ENCODE measurements at places on chromosomes 2 and 18. TPM values are rescaled to one million over a fixed set of nuclear protein-coding genes. Genes with fewer than 3 reads are reported as not detected.

GRCh38 chr2:239227661-239228371, 173.0 kb downstream of the HDAC4 start:
- DNase-seq = no peak

DNA sequence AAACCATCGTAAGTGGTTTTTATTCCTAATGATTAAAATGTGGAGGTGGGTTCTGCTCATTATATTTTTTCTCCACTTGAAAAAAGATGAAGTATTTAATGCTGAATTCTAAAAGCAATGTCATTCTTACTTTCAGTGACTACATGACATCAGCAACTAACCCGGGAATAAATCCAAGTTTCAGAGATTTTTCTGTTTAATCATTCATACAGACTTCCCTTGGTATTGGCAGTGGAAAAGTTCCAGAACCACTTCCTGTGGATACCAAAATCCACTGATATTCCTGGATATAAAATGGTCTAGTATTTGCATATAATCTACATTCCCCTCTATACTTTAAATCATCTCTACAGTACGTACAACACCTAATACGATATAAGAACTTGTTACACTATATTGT, 128.6 kb downstream of the ZNF532 start:
- DNase-seq = no peak

DNA sequence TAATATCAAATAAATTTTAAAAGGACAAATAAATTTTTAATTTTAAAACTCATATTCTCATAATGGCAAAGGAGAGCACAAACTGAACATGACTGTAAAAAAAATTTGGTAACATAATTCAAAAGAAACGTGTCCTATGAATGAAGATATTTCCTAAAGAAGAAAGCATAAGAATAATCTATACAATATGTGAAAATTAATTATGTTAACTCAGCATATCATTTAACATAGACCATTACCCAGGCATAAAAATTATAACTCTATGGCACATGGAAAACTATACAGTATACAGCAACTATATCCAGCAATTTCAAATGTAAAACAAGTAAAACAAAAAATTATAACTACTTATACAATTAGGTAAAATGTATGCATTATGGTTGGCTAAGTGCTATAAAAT, 288.1 kb downstream of the SUCLG1 start:
- no peak for DNase-seq

DNA sequence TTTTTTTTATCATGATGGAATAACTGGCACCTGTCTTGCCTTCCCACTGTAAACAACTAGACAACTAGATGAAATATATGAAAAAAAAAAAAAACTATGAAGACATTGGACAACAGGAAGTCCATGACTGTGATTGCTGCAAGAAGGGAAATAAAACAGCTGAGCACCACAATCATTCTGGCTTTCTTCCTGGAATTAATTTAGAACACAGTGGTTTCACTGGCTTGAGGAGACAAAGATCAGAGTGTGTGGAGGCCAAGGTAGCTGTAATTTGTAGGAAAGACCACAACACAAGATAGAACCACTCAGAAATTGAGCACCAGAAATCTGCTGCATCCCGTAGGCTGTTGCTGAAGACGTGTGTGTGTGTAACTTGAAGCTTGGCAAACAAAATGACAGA, 121.1 kb upstream of the PID1 start:
- DNase-seq = no peak

GRCh38 chr2:159891917-159892730, 94.1 kb upstream of the CD302 start:
- no peak for DNase-seq

- peak; percentile 81 for DNase-seq
Measured at GRCh38 chr18:79496237-79496977, 100.7 kb downstream of the NFATC1 start.

DNA sequence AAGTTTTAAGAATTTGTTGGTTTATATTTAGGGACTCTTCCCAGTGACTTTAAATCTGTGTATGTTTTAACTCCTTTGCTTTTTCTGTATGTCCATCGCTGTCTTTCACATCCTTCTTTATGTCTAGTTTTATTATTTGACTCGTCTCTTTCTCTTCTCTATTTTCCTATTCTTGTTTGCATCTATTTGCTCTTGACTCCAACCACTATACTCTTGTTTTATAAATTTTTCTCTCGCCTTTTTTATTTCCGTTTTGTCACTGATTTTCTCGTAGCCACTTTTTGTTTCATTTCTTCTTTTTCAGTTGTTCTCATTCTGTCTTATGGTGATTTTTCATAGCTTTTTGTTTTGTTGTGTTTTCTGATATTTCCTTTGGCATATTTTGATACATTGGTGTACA, 170.5 kb upstream of the NETO1 start:
- DNase-seq = no peak

INHBB gene
- 10.8 TPM for total RNA-seq

CHRNG gene
- not detected for total RNA-seq

DNA sequence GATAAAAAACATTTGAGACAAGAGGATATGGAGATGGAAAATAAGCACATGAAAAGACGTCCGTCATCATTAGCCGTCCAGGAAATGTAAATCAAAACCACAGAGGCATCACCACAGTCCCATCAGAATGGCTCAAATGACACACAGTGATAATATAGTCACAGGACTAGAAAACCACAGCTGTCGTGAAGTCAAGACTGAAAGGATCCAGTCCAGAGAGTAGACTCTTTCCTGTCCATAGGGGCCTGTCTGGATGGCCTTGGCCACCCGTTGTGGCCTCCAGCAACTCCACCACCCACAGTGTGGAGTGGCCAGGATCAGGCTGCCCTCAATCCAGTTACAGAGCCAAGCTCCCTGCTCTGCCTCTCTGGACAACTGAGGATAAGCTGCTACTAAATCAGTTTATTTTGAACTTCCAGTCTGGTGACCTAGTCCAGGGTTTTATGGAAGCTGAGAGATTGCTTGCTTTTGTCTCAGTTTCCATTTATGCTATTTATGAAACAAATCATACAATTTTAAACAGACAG, 60.4 kb downstream of the RHOB start:
- no peak for DNase-seq

TBR1 gene
- not detected for total RNA-seq

GNLY gene
- total RNA-seq = 1.9 TPM

SOS1 gene
- 53.7 TPM for total RNA-seq

DNA sequence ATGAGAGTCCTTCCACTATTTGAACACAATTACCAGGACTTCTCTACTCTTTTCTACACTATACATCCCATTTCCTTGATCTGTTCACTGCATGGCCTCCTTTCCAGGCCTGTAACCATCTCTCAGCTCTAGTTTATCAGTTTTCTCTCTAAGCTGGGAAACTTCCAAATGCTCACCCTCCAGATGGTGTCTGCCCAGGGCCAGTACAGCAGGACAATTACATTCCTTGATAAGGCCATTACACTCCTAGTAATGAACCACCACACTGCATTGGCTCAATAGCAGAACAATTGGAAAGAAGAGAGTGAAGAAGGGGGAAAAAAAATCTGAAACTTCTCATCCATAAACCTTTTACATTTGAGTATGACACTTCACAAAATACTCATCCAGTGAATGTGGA, 359.1 kb downstream of the ALK start:
- no peak for DNase-seq

PJVK gene
- 5.8 TPM for total RNA-seq

DNA sequence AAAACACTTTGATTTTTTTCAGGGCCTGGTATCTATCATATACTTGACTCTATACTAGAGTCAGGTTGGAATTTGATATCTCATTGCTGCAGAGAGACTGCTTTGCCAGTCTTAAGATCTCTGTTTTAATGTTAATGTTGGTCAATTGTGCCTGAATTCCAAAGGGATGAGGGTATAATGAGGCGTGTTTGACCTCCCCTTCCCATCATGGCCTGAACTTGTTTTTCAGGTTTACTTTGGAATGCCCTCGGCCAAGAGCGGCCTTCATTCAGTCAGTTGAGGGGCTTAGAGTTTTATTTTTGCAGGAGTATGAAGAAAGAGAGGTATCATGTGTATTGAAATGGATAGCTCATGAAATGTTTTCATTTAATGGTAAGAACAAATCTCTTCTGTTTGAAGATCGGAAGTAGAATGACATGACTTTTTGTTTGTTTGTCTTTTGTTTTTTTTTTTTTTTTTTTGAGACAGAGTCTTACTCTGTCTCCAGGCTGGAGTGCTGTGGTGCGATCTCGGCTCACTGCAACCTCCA, 119.0 kb downstream of the KIAA1328 start:
- DNase-seq = no peak

ACTR1B gene
- total RNA-seq = 67.4 TPM

GREB1L gene
- 0.05 TPM for total RNA-seq

GRCh38 chr2:55134316-55134706, 84.1 kb upstream of the RTN4 start:
- no peak for DNase-seq

- no peak for DNase-seq
Measured at GRCh38 chr2:64179582-64180321, 35.5 kb upstream of the PELI1 start.

GRCh38 chr2:219638948-219639755, 11.7 kb downstream of the SLC4A3 start:
- DNase-seq = peak; percentile 37

MYO3B gene
- 14.1 TPM for total RNA-seq

GRCh38 chr2:106363791-106364190, 104.4 kb downstream of the RGPD3 start:
- DNase-seq = no peak

DNA sequence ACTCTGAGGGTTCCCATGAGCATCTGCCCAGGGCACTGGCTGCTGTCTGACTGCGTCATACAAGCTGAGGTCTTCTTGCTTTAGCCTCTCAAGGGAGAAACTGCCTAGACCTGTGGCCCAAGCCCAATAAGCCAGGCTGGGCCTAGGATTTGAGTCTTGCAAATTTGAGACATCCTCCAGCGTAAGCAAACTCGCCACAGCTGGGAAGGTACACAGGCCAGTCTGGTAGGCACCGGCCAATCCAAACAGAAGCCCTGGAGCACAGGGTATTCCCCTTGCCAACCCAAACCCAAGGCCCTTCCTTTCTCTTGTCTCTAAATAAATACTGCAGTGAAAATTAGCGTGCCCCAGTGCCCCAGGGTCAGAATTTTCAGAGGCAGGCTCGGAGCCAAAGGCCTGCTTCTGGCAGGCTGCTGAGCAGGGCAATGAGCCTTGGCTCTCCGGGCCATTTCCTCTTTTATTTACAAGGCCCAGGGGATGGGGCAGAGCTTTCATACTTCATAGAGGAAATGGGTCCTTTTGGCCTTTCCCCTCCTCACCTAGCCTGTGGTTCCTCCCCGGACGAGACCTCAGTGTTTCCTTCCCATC, 33.3 kb downstream of the POLR1A start:
- DNase-seq = peak; percentile 79

TTLL4 gene
- 39.1 TPM for total RNA-seq

DNA sequence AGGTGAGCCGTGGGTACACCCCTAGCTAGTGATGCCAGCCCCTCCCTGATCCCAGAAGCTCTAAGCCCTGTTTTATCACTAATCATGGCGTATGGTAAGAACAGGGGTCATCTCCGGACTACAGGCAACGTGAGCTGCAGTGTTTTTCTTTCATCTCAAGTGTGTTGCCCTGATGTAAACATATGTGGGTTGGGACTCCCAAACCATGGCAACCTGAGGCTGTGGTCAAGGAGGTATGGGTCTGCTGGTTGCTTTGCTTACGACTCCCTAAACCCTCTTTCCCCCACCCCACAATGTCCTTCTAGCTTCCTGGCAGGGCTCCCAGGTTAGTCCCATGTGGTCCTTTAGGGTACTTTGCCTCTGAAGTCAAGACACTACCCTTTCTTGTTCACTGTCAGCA, 53.6 kb upstream of the AFF3 start:
- no peak for DNase-seq

GRCh38 chr2:33277002-33277426, 199.4 kb upstream of the RASGRP3 start:
- no peak for DNase-seq

All from ureter (tissue), 1 donor.